Activated CD8-positive, alpha-beta T cell treated with anti-CD3 and anti-CD28 coated beads, Interleukin-2, amount 10 ng/mL, durations not matched to agents 7 days and 5 days (primary cell): ENCODE measurements at places on chromosomes 6 and 20. TPM values are rescaled to one million over a fixed set of nuclear protein-coding genes. Genes with fewer than 3 reads are reported as not detected.

GRCh38 chr6:1391800-1392309, 2.5 kb downstream of the FOXF2 start:
- DNase-seq, result no peak

- DNase-seq, result no peak
Observed at GRCh38 chr6:160022101-160022500, 53.2 kb downstream of the IGF2R start.

DNA sequence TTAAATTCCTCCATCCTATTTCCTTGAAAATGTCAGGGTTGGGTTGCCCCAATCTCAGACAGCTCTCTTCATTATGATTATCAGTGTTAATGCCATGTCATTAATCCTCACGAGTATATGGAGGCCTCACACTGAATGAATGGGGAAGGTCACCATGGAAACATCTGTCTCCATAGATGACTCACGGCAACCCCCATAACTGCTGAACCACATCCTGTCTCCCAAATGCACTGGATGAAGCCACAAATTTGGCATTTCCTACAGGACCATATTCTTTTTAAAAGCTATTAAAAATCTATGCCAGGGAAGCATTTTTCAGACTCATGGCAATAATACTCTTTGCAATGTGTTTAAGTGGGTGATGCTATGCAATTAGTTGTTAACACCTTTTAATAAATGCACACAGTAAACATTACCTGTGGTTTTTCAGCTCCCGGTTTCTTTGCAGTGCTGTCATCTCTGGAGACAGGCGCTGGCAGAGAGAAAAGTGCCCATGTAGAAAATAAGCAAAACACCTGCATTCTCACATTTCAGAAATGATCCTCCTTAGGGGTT, 80.1 kb upstream of the PTPRK start:
- DNase-seq, result no peak

DEFB132 gene
- total RNA-seq, result not detected

GRCh38 chr20:53657732-53658131, 64.1 kb upstream of the ZNF217 start:
- no peak for DNase-seq

SLC26A8 gene
- not detected for total RNA-seq

- no peak for DNase-seq
Observed at GRCh38 chr6:15734118-15734897, 71.5 kb upstream of the DTNBP1 start.

DNA sequence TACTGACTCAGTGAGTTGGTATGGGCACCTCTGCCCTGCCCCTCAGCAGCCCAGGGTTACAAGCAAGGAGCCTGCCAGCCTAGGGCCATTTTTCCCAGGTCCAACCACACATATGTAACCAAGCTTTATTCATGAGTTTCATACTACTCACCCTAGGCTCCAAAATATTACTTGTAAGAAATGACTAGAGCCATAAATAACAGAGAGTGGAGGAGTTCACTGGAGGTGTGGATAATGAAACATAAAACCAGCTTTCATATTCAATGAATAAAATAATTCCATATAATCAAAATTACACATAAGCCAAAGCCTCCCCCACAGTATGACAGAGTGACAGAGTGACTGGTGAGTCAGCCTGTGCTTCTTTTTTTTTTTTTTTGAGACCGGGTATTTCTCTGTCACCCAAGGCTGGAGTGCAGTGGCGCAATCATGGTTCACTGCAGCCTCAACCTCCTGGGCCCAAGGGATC, 229.8 kb upstream of the SASH1 start:
- DNase-seq, result no peak

DNA sequence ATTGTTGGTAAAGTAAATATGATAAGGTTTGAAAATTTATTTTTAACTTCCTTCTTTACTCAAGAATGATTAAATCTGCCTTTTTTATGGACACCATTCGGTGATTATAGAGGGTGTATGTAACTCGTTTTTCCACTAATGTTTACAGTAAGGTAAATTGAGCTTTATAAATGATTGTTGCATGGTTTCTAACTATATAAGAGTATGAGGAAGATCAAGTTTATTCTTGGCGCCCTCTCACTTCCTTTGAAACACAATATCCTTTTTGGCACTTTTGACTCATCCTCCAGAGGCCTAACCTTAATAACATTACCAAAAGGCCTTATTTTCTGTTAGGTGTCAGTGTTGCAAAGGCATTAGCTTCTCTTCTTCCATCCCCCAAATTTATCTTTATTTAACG, 41.8 kb upstream of the MTRF1L start:
- DNase-seq, result no peak

DNA sequence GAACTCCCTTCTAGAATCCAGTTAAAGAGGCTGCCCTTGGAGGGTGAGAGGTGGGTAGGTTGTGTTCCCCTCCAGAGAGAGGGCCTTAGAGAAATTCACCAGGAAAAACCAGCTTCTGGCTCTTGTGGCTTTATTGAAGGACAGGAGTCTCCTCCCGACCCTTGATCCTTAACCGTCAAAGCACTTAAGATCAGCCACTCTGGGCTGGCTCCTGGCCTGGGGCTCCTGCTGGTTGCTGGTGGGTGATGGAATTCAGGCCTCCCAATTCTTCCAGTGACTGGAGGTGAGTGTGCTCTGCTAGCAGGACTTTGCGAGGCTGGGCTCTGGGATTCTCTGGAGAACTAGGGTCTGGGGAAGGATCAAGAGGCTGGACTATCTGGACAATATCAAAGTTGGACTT, 75.6 kb upstream of the LGSN start:
- DNase-seq, result no peak

- DNase-seq, result peak; percentile 88
Observed at GRCh38 chr20:63635431-63636141, 8.7 kb upstream of the GMEB2 start.

- no peak for DNase-seq
Observed at GRCh38 chr6:4004249-4004648, 74.7 kb downstream of the FAM217A start.

HLA-DOB gene
- 15.6 TPM for total RNA-seq

DNA sequence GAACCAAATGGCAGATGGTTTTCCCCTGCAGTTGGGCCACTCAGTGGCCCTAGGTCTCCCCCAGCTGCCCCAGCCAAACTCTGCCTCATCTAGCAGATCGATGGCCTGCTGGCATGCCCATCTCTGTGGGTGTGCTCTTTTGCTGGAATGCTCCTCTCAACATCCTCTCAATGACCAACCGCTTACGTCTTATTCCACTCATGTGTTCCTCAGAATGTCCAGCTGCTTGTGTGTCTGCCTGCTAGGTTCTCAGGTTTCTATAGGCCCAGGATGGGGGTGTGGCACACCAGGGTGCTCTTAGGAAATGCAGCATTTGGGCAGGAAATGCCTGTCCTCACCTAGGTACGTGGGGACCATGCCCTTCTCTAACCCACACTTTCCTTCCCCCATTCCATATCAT, 509.9 kb upstream of the SYNCRIP start:
- DNase-seq, result no peak

DNA sequence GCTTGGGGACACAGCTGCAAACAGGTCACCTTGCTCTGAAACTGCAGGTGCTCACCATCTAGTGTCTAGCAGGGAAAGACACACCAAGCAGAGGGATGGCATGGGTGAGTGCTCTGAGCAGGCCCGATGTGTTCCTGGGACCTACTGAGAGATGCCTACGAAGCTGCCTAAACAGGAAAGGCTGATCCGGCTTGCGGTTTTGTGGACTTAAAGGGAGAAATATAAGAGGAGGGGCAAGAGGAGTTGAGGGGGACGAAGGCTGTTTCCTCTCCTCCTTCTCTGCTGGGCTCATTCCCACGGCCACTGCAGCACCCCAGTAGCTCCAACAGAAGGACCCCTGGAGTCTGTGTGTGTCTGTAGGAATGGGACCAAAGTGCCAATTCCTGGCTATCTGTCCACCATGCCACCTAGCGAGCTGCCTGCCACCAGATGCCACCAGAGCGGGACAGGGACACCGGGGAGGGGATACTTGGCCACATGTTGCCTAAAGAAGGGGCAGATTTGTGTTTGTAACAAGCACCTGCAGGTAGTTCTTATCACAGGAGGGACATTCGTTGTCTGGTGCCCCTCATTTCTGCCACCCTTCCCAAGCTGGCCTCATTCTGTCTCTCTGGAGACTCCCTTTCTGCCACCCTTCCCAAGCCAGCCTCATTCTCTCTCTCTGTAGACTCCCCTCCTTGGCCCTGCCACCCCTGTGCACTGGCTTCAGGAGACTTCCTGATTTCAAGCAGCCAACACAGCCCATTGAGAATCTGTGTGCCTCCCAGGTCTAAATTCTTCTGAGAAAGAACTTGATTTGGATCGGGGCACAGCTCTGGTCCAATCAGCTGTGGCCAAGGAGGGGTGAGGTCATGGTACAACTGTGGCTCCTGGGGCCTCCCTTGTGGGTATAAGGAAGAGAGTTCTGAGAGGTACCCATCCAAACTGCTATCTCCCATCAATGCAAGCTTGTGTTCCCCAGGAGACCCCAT, 221.8 kb downstream of the ANKRD60 start:
- DNase-seq, result no peak

BTNL2 gene
- not detected for total RNA-seq

- no peak for DNase-seq
Observed at GRCh38 chr6:132499757-132500156, 13.2 kb downstream of the STX7 start.

KHDC1L gene
- not detected for total RNA-seq

DNA sequence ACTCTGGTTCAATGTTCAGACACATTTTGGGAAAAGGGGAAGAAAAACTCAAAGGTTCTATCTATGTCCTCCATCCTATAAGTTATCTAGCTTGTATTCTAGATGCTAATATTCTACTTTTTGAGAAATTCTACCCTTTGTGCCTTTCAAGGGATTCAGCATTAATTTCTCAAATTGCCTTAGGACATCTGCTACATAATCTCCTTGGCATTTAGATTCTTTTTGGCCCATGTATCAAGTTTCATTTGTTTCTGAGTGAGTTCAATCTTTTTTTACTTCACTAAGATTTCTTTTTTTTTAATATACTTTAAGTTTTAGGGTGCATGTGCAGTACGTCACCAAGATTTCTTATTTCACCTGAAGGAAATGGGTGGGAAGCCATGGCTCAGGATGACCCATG, 232.7 kb upstream of the TENT5A start:
- no peak for DNase-seq

DNA sequence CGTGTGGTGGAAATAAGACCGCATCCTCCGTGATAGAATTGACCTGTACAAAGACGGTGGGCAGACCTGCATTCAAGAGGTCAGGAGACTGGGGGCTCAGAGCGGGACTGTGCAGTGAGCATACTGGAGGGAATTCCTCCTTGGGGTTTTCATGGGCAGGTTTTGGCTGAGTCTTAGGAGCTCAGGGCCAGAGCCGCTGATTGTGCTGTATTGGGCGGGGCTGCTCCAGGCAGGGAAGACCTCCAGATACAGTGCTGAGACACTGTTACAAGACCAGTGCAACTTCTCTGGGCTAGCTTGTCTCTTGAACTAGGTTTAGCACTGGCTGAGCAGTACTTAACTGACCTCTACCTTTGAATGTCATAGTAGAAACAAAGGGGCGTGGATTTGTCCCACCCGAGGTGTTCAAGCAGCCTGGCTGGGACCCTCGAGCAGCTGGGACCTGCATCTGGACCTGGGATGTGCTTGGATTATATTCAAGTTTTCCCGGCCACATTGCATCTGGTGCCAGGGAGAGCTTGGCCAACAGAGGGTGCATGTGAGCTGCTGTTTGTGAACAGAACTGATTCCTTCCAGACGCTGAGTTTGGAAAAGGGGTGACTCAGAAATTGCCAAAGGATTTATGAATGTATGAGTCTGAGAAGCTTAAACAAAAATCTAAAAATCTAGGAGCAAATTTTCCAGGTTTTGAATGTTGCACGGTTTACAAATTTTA, 33.4 kb upstream of the SLC22A1 start:
- DNase-seq, result no peak

DNA sequence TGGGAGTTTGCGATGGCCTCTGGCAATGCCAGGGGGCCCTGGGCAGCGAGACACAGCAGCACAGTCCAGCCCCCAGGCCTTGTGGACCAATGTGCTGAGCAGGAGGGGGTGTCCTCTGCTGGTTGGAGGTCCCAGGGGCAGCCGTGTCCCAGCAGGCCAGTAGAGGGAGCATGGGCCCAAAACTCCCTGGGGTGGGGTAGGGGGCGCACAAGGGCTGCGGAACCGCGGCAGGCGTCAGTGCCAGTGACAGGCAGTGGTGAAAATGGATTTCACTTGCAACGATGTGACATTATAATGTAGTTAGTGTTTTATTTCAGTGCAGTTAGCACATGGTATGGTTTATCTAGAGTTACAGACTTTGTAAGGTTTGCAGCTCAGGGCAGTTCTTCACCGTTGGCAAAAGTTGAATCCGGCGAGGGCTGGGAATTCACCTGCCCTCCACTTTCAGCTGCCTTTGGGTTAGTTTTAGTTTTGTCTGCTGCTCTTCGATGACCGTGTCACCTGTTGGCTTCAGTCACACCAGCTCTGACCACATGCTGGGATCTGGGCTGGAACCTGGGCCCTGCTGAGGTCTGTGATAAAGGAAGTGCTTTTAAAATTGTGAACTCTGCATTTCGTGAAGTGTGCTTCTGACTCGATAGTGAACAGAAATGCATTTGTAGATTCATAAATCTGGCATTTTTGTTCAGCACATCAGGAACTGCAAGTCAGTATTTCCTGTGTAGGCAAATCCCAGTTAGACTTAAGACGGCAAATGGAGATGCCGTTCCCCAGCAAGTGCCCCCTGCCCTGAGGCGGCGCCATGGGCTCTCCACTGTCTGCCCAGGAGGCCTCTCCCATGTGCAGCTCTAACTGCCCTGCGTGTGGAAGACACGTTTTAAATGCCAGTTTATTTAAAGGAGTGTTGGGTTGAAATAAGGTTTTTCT, 46.8 kb downstream of the PYGB start:
- peak; percentile 65 for DNase-seq

- DNase-seq, result no peak
Observed at GRCh38 chr6:152124429-152125074, 317.1 kb downstream of the ESR1 start.

- no peak for DNase-seq
Observed at GRCh38 chr6:167113935-167114910, 8.7 kb upstream of the CCR6 start.

ROS1 gene
- total RNA-seq, result not detected

MROH8 gene
- 2.8 TPM for total RNA-seq
